DMS 273 treated with DMSO at 0.1 percent for 48 hours (cell line): ENCODE measurements at places on chromosomes 3 and 15.

DNA sequence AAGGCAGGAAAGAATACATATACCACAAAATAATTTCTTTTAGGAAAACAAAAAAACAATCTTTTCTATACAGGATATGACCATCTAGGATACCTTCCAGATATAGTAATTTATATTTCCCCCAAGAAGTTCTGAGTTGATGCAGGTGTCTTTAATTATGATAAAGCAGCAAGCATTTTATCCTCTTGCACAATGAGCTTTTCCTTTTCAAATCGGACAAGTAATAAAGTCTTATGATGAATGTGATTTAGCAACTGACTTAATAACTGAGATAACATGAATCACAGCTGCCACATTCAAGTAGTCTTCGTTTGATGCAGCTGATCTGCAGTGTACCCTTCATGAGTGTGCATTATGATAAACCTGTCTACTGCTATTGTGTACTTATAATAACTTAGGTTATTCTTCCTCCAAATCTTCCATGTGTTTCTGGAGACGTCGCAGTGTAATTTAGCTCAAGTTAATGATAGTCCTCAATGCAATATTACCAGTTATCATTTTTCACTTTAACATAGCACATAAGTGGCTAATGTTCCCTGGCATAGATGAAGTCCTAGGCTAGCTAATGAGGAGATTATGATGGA, 260.3 kb upstream of the MRPL3 start:
- no peak for DNase-seq

- no peak for DNase-seq
Measured at GRCh38 chr3:121997372-121997771, 24.7 kb downstream of the ILDR1 start.

GRCh38 chr15:62413153-62413552, 248.1 kb upstream of the C2CD4B start:
- no peak for DNase-seq

- DNase-seq = no peak
Measured at GRCh38 chr3:93910097-93910496, 63.6 kb downstream of the PROS1 start.

DNA sequence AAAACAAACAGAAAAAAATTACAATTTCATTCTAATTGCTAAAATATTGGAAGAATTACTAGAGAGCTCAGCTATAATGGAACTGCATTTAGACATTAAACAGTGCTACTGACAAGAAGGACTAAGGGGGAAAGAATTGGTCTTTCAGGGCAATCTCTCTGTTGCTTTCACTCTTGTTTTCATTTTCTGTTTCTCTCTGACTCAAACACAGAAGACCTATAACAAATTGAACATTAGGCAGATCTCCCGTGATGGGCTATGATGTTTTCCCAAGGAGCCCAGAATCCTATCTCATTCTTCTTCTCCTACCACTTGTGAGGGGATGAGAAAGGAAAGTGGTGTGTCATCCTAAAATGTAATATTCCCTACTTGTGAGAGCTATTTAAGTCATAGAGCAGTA, 358.0 kb upstream of the TGFBR2 start:
- DNase-seq = no peak

- DNase-seq = no peak
Measured at GRCh38 chr3:17742880-17743657, 638 bp upstream of the TBC1D5 start.

- no peak for DNase-seq
Measured at GRCh38 chr3:109643590-109643989, 306.2 kb upstream of the DPPA4 start.

GRCh38 chr15:100595964-100596363, 6.0 kb downstream of the LINS1 start:
- DNase-seq = no peak

DNA sequence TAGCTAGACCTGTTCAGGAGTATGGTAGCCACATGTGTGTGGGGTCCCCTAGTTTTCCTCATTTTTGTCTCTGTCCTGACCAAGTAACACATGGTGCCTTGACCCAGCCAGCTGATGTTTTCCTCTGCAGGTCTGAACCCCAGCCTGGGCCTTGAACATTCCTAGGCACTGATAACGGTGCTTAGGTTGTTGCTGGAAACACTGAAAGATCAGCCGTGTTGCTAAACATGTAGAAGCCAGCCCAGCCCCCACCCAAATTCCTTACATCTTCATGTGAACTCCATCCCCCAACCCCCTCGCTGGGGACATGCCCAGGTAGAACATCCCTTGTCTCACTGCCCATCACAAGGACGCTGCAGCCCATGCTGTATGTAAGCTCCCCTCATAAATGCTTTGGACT, 18.7 kb downstream of the RTP3 start:
- DNase-seq = no peak

DNA sequence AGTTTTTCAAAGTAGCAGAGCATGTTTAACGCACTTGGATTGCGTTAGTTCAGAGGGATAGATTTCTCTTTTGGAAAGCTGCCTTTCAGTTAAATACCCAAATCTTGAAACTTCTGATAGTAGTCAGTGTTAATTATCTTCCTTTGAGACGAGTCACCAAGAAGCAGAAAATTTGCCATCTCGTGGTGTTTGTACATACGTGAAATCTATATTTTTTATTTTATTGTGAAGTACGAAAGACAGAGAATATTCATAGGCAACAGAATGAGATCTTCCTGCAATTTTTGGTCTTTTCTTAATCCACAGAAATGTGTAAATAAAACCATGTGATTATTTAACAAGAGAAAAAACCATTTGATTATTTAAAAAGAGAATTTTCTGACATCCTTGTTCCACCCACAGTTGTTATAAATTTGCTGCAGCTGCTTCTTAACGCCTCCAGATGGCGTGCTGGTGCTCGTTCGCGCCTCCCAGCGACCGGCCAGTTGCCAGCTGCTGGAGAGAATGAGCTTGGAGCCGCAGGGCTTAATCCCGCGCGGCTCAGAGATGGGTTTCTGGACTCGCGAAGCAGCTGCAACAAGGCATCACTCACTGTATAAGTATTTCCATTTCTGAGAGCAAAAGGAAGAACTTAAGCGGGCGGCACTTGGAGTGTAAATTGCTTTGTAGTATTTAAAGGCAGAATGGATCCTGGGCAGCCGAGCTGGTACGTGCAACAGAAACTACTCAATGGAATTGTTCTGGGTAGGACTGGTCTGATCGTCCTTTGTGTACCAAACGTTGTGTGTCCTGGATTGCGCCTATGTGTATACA, 10.5 kb upstream of the SLITRK3 start:
- peak; percentile 60 for DNase-seq

DNA sequence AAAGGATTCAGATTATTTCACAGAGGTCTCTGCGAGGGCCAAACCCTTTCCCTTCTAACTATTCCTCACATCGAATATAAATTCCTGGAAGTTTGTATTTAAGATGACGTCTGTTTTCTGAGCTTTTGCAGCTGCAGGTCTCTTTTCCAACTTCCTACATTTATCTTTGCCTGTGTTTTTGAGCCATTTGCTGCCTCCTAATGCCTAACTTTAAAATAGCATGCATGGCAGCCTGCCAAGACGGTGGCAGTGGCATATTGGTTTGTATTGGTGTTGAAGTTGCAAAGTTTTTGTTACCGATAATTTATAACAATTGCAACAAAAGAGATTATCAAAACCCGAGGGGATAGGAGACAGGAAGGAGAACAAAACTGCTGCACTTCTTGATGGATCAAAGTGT, 187.1 kb upstream of the DNAJC19 start:
- DNase-seq = peak; percentile 9

DNA sequence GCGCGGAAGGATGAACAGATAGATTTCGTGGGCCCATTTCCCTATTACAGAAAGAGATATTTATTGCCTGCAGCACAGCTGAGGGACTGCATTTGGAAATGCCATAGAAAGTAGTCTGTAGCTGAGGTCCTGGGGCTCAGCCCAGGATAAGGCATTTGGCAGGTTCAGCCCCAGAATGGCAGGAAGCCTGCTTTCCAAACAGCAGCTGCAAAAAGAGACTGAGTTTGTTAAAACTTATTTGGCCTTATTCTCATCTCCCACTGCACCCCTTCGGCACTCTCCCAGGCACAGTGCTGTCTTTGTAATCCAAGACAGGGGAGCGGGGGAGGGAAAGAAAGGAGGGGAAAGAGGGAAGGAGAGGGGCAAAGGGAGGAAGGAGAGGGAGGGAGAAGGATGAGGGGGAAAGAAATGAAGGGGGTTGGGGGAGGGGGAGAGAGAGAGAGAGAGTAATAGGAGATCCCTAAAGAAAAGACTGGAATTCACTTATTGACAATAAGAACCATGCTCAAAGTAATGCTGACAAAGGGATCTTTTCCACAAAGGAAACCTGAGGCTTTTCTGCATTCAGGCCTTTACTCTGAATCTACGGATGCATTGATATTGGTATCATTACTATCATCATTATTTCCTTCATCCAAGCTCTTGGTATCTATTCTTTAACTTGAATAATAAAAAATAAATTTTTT, 94.0 kb upstream of the LRRN1 start:
- no peak for DNase-seq

GRCh38 chr3:156382458-156383346, 172.2 kb downstream of the SSR3 start:
- DNase-seq = no peak

DNA sequence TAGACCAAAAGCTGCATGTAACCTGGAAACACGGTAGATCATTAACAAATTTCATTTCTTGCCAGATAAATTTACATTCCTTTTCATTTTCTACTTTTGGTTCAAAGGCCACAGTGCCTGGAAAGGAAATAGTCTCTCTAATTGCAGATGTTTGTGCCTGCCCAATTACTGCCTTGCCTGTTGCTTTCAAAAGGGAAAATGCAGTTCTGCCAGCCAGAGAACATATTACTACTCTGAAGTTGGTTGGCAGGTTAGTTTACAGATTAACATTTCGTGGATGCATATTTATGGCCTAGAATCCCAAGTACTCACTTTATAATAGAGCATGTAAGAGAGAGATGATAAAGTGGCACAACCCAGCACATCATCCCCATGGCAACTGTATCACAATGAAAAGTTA, 124.3 kb upstream of the LRRC3B start:
- no peak for DNase-seq

GRCh38 chr3:9750556-9751411, 1.0 kb downstream of the OGG1 start:
- DNase-seq = no peak

- DNase-seq = no peak
Measured at GRCh38 chr3:126845920-126846715, 136.8 kb upstream of the PLXNA1 start.

DNA sequence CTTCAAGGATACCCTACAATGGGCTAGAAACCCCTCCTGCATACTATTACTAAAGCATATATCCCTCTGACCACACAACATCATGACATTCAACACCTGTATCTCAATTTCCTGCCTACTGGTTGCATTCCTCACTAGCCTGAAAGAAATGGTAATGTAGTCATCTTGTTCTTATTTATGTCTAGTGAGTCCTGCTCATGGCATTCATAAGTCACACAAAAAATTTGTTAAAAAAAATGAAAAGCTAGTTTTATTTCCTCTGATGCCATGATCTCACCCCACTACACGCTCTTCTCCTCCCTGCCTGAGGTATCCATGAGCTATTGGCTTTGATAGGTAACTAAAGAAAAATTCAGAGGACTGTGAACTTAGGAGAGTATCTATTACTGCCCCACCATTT, 284.5 kb downstream of the ZNF385D start:
- DNase-seq = no peak

GRCh38 chr15:41494190-41494921, 682 bp downstream of the ITPKA start:
- DNase-seq = no peak

DNA sequence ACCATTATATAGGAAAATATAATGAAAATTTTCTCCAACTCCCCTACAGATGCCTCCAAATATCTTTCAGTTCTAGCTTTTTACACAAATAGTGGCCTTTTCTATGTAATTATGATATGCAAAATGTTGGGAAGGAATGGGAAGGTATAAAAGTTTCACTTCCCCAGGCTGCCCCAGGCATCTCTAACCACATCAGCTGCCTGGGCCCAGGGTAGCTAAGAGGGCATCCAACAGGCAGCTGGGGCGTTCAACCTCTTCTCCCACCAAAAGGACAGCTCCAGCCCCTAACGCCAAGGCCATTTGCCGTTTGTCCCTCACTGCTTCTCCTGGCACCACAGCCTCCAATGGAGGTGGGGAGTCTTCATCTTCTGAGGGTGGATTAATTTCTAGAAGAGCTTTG, 188.1 kb upstream of the TSC22D2 start:
- DNase-seq = no peak

DNA sequence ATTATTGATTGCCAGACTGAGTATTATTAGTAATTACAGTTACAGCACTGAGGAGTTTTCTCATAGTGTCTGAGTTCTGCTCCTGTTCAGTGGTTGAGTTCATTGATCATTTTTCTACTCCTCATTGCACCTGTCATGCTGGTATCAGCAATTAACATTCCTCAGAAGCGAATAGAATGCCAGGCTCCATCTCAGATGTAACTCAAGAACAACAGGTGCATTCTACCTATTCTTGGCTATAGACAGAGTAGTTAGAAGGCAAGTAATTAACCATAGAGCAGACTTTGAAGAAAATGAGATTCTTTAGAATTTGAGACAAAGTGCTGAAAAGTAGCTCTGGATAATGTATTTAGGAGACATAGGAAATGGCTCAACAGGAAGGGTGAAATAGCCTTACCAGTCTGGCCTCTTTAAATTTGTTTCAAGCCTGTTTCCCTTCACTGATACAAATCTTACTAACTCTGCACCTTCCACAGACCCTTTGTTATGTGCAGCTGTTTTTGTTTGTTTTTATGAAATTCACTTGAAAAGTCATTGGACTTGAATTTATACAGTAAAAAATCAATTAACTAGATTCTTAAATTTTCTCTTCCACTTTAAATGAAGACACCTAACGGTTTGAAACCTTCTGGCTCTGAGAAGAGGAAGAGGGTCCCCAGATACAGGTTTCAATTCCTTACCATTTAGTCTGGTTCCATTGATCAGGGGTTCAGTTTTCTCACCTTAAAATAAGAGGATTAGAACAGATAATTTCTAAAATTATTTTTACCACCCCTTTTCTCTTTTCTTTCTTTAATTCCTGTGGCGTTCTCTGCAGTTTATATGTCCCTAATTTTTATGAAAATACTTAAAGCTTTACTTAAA, 109.6 kb downstream of the FNDC3B start:
- no peak for DNase-seq

DNA sequence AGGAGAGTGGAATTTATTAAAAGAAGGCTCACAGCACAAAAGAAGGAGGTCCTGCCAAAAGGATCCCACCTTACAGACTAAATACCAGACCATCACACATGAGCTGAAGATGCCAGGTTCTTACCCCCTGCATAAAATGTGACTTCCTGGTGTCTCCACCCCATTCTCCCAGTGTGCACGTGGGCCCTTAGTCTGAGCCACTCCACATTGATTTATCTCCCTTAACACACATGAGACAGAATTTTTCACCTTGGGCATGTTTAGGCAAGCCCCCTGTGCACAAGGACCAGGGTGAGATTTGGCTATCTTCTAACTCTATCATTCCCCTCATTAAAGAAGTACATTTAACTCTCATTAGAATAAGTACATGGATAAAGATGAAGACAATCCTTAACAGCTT, 916.7 kb downstream of the PLOD2 start:
- DNase-seq = no peak
